ENCODE measurements at places on chromosomes 6 and 20. TPM values are rescaled to one million over a fixed set of nuclear protein-coding genes. Genes with fewer than 3 reads are reported as not detected.

DNA sequence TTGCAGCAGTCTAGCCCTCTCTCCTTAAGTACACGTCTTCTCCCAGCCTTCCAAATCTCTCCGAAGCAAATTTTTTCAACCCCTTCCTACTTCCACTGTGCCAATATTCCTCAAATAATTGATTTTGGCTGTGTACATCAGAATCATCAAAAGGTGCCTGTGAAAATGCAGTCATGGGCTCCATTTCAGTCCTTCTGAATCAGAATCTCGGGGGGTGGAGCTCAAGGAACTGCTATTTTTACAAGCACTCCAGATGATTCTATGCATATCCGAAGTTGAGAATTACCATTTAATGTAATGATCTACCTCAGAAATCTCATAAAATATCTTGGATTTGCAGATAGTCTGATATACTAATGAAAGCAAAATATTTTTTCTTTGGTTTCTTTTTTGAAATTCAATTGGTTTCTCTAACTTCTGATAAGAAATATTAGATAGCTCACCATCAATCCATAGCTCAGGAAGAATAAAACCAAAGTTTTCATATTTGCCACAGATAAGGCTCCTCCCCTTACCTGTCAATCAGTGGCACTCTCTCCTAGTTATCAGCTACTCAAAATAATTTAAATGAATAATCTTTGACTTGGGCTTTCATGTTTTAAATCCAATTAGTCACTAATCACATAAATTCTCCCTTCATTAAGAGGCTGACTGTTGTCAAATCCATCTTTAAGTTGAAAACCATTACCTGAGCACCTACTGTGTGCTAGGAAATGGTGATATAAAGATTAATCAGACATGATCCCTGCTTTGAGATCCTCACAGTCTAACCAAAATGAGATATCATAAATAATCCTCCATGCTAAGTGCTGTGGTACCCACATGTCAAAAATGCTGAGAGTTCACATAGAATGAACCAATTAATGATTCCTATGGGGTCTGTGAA, 36.4 kb upstream of the STXBP5 start:
- no peak for DNase-seq

DNA sequence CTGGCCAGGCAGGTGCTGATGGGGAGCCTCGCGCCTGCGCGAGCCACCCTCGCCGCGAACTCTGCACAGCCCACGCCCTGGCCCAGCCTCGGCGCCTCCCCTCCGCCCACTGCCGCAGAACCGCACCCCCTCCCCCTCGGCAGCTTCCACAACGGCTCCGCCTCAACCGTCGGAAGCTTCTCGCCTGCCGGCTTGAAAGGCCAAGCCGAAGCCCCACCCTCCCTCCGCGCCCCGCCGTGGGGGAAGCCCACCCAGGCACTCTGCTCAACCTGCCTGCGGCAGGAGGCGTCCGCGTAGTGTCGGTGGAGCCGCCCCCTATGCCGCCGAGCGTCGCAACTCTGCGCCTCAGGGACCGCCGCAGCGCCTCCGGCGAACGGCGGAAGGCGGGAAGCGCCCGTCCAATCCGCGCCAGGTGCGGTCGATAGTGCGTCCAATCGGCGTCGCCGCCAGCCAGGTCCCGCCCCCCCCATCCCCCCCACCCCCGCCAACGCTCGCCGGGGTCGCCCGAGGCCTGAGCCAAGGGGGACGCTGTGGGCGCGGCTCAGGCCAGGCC, at the start of gene SYCP2:
Gene SYCP2, minus strand, starts transcription at position 342 of the 553 bp plus-strand sequence. CDS start 11,224 bp downstream, outside the sequence.
- no peak for DNase-seq

DNA sequence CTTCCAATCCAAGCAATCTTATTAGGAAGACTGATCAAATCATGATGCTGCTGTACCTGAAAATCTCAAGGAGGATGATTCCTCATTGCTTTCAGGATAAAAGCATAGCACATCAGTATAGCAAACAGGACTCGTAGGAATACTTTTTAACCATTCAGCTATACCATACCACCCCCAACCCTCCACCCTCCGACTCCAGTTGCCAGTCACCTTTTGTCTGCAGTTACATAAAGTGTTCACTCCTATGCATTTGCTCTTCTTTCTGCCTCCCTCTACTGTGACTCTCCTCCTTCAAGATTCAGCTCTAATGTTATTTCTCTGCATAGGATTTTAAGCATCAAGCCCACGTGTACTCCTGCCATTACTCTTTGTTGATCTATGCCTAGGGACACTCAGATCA, 124.7 kb upstream of the KCNQ5 start:
- DNase-seq, result no peak

DNA sequence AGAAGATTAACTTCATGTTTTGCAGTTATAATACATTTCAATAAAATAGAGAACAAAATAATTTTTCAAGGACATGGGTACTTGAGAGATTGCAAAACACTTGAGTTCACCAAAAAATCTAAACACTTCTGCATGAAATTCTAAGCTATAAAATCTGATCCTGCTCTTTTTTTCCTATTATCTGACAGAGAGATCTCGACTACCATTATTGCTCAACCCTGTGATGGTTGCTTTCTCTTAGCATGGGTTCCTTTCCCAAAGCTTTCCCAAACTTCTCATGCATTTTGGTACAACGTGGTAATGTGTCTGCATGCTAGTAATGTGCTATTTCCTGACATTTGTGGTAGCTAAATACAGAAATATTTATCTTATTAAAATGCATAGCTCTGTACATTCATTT, 1243.1 kb upstream of the ADGRB3 start:
- no peak for DNase-seq

DNA sequence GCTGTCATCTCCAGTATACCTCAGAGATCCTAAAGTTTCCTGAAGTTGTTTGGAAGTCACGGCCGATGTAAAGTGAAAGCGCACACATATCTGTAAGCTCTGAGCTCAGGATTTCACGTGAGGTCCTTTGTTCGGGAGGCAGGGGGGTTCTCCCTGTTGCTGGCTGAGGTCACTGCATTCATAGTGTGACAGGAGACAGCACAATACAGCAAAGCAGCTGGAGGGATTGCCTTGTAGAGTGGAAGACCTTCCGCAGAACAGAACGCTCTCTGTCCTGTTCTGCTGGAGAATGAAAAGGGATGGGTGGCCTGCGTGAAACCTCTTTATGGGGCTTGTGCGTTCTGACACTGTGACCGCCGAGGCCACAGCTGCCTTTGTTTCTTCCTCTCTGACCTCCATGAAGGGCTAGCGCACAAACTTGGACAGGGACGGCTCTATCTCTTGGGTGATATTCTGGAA, 13.4 kb upstream of the SERPINB1 start:
- DNase-seq, result no peak

DNA sequence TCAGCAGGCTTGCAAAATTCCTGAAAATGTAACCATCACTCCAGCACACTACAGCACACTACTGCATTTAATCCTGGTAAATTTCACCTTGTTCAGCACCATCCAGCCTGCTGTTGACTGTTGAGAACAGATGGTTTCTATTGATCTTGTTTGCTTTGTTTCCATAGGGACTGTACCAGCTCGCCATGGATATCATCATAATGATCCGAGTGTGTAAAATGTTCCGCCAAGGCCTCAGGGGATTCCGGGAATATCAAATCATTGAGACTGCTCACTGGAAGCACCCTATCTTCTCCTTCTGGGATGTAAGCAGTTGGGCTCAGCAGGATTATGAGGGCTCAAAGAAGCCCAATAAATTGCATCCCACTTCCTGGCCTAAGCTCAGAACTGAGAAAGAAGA, 4.1 kb downstream of the CNBD2 start:
- DNase-seq, result no peak

The FAM184A gene
- polyA plus RNA-seq, result 6.9 TPM

The BTNL2 gene
- 1.4 TPM for polyA plus RNA-seq

The ROS1 gene
- 0.12 TPM for polyA plus RNA-seq

The MMS22L gene
- polyA plus RNA-seq, result 12.8 TPM

The HRH3 gene
- polyA plus RNA-seq, result 0.19 TPM
